Colonic mucosa (tissue), 4 donors: ENCODE measurements at places on chromosomes 5 and 9. TPM values are rescaled to one million over a fixed set of nuclear protein-coding genes. Genes with fewer than 3 reads are reported as not detected.

The ARSI gene
- total RNA-seq: 0.17 TPM

The ADRA1B gene
- 0.69 TPM for total RNA-seq

The IFNA21 gene
- not detected for total RNA-seq

The F2RL2 gene
- 0.10 TPM for total RNA-seq

The SPACA9 gene
- total RNA-seq: 2.7 TPM

The SERF1A gene
- total RNA-seq: 3.8 TPM

DNA sequence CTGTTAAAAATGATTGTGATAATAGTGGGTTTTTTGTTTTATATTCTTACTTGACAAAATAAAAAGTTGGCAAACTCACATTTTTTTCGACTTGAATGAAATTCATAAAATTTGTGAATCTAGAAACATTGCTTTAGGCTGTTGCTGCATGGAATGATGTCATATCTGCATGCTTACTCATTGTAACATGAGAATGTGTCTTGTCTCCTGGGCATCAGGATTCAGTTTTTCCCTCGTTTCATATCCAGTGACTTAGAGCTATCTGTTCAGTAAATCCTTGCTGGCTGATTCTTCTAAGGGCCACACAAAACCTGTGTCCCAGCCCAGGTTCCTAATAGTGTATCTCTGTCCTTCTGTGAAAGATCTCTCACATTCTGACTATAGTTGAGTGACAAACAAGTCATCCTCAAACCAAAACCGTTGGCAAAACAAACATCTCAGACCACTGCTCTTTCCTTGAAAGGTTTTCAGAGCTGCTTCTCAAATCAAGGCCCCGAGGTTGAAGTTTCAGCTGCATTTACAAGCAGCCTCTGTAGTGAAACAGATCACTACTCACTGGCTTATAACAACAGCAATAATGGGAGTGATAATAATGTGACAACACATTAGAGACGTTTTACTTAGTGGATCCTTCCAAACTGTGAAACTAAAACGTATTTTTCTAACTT is 95.0 kb downstream of the NPR3 start:
- H3K4me3 ChIP-seq: no peak overlapping the region
- DNase-seq: no peak
- H3K4me1 ChIP-seq: no peaks in the 10 kb centered on the region
- no peaks in the 10 kb centered on the region for H3K36me3 ChIP-seq

DNA sequence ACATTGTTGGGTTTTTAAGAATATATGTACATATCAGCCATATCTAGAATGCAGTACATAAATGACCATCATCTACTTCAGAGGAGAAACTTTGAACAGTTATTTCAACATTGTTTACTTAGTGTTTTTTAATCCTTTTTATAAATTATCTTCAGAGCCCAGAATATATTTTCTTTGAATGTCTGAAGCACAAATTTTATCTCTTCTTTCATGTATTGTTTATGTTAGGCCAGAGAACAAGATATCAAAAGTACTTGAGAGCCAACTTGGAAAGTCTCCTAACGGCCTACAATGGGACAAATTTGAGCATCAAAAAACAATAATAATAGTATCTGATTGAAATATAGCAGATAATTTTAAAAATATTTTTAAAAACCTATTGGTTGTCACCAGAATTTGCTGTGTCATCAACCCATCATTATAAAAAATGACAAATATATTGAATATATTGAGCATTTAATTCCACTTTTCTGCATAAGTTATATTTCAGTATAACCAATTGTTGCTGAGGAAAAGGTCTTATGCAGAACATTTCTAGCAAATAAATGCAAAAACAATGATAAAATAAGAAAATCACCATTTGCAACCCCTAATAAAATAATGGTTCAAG is 67.5 kb upstream of the CCNG1 start:
- H3K4me3 ChIP-seq: no peak overlapping the region
- no peak overlapping the region for H3K27ac ChIP-seq
- H3K27me3 ChIP-seq: no peaks in the 10 kb centered on the region
- no peaks in the 10 kb centered on the region for H3K36me3 ChIP-seq

DNA sequence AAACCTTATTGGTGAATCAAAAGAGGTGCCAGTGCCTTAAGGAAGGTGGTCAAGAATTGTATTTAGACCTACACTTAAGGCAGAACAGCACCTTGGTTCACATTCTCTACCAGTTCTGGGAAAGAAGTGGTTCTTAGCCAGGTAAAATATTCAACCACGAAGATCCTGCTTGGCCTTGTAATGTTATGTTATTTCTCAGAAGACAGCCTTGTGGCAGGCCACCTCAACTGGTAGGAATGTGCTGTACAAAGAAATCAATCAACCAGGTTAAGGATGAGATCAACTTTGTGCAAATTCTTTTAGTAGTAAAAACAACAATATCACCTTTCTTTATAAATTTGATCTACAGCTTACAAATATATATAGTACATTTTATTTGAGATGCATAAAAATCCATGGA is 246.8 kb downstream of the ARRDC3 start:
- no peaks in the 10 kb centered on the region for H3K4me1 ChIP-seq
- H3K27me3 ChIP-seq: no peaks in the 10 kb centered on the region
- no peak for DNase-seq
- no peak overlapping the region for H3K4me3 ChIP-seq
- H3K27ac ChIP-seq: no peak overlapping the region

DNA sequence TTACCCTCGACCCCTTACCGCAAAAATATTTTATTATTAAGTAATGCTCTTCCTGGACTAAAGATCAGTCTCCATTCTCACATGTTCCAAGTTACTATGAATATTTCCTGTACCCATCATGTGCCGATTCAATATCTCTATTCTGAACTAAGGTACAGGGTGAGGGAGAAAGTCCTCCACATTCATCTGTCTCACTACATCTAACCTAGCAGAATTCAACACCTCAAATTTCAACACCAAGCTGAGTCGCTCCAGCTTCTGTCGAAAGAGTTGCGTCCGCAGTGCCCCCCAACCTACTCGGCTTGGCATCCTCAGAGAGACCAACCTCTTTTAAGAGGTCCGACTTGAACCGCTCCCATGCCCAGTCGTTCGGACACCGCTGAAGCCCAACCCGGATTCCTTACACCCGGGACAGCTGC is 1.0 kb downstream of the CERT1 start:
- H3K4me3 ChIP-seq: peak overlapping the region; percentile 87
- H3K36me3 ChIP-seq: no peaks in the 10 kb centered on the region
- H3K27me3 ChIP-seq: no peaks in the 10 kb centered on the region
- DNase-seq: no peak
- H3K27ac ChIP-seq: peak overlapping the region; percentile 91
- H3K4me1 ChIP-seq: peaks cover 6% of the 10 kb centered on the region

DNA sequence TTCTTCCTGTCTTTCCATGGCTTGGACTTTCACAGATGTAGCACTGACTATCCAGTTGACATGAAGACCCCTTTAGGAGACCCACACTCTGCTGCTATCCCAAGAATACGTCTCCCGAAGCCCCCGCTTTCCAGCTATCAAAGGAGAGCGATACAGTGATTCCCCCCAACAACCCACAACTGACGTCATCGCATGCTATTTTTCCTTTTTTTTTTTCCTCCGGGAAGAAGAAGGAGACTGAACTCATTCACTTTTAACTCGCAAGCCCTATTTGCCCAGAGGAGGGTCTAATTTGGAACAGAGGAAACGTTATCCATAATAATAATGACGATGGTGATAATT is 2.1 kb downstream of the PAPPA start:
- H3K36me3 ChIP-seq: no peaks in the 10 kb centered on the region
- no peak for DNase-seq
- peaks cover 30% of the 10 kb centered on the region for H3K27me3 ChIP-seq
- peak overlapping the region; percentile 60 for H3K27ac ChIP-seq
- no peaks in the 10 kb centered on the region for H3K4me1 ChIP-seq

DNA sequence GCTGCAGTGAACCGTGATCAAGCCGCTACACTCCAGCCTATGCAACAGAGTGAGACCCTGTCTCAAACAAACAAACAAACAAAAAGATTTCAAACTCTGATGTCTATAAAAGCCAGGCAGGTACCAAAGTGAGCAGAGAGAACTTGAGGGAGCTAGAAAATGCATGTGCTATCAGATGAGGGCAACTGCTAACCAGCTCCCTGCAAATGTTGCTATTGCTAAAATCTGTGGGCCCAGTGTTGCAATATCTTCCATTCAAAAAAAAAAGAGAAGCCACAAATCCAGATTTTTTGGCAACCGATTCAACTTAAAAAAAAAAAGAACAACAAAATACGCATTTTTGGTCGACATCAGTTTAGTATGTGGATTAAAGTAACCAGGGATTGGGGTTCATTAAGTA is 5.5 kb downstream of the UBE2D2 start:
- no peak overlapping the region for H3K4me3 ChIP-seq
- H3K27ac ChIP-seq: no peak overlapping the region
- no peaks in the 10 kb centered on the region for H3K36me3 ChIP-seq
- DNase-seq: no peak
- H3K27me3 ChIP-seq: no peaks in the 10 kb centered on the region

GRCh38 chr9:109132567-109133021 is 12.8 kb upstream of the TMEM245 start:
- no peaks in the 10 kb centered on the region for H3K4me1 ChIP-seq
- no peak overlapping the region for H3K27ac ChIP-seq
- H3K27me3 ChIP-seq: no peaks in the 10 kb centered on the region
- no peaks in the 10 kb centered on the region for H3K36me3 ChIP-seq
- H3K4me3 ChIP-seq: no peak overlapping the region

GRCh38 chr5:72369301-72369700 is 49.1 kb downstream of the PTCD2 start:
- no peaks in the 10 kb centered on the region for H3K27me3 ChIP-seq
- no peak overlapping the region for H3K4me3 ChIP-seq
- H3K36me3 ChIP-seq: no peaks in the 10 kb centered on the region
- no peaks in the 10 kb centered on the region for H3K4me1 ChIP-seq
- H3K27ac ChIP-seq: no peak overlapping the region

GRCh38 chr9:68746525-68746924 is 41.5 kb downstream of the PIP5K1B start:
- H3K27ac ChIP-seq: peak overlapping the region; percentile 42
- no peaks in the 10 kb centered on the region for H3K36me3 ChIP-seq
- no peak for DNase-seq
- peaks cover 12% of the 10 kb centered on the region for H3K4me1 ChIP-seq

DNA sequence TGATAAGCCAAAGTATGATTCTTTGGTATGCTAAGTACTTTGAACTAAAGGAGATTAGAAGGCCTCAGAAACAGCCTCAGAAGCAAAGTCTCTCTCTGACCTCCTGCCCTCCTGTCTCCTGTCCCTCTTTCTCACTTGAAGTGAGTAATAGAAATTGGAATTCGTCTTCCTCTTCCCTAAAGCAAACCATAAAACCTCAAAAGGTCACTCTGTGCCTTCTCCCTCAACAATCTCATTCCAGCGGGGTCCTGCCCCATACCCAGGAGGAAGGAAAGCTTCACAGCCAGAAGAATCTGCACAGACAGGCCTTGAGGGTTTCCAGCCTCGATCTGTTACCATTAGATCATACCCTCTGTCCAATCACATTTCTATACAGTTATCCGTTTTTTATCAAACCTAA is 87.8 kb downstream of the HAPLN1 start:
- H3K4me1 ChIP-seq: no peaks in the 10 kb centered on the region
- H3K4me3 ChIP-seq: no peak overlapping the region
- DNase-seq: no peak
- H3K36me3 ChIP-seq: no peaks in the 10 kb centered on the region
- H3K27me3 ChIP-seq: no peaks in the 10 kb centered on the region

- H3K27ac ChIP-seq: no peak overlapping the region
- no peak for DNase-seq
- no peaks in the 10 kb centered on the region for H3K4me1 ChIP-seq
- no peaks in the 10 kb centered on the region for H3K27me3 ChIP-seq
- no peak overlapping the region for H3K4me3 ChIP-seq
Observed at GRCh38 chr5:109961751-109962150, 272.0 kb downstream of the MAN2A1 start.

- no peak overlapping the region for H3K4me3 ChIP-seq
- DNase-seq: no peak
- H3K36me3 ChIP-seq: no peaks in the 10 kb centered on the region
Observed at GRCh38 chr5:38338455-38338854, 80.1 kb downstream of the EGFLAM start.

GRCh38 chr5:84059672-84060071 is 325.0 kb downstream of the EDIL3 start:
- H3K4me1 ChIP-seq: no peaks in the 10 kb centered on the region
- no peaks in the 10 kb centered on the region for H3K27me3 ChIP-seq
- H3K4me3 ChIP-seq: no peak overlapping the region
- H3K36me3 ChIP-seq: no peaks in the 10 kb centered on the region
